Stimulated activated CD4-positive, alpha-beta T cell treated with anti-CD3 and anti-CD28 coated beads, Interleukin-1b, Interleukin-23, amount 100 ng/mL, for 4 hours (primary cell): ENCODE measurements at places on chromosomes 4 and X.

- DNase-seq: no peak
Measured at GRCh38 chr4:8728536-8729407, 136.2 kb downstream of the CPZ start.

DNA sequence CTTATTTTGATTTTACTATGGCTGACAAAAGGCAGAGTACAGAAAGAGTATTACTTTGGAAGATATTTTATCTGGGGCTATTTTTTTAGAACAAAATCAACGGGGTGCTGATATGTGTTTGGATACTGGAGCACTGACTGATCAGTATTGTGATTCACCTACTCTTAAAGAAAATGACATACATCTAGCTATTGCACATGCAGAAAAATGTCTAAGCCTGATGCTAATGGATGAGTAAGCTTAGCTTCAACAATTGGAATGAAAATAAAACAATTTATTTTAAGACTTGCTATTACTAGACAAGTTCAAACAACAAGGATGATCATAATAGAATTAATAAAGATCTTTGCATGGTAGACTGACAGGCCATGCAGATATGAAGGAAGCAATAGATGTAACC is 262.0 kb downstream of the PPP1R2C start:
- no peak for DNase-seq

DNA sequence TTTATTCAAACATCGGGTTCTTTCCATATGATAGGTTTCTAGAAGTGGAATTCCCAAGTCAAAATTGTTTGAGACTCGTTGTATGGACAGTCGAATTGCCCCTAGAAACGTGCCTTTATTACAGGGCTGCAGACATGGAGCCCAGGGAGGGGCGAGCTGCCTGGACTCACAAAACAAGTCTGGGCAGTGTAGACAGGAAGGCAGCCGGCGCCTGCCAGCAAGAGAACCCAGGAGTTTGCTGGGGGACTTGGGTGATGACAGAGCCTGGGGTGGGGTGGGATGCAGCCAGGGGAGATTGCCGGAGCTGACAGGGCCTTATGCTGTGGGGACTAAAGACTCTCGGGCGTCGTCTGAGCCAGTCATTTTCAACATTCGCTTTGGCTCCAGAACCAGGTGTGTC is 107.4 kb upstream of the MSX1 start:
- DNase-seq: no peak

DNA sequence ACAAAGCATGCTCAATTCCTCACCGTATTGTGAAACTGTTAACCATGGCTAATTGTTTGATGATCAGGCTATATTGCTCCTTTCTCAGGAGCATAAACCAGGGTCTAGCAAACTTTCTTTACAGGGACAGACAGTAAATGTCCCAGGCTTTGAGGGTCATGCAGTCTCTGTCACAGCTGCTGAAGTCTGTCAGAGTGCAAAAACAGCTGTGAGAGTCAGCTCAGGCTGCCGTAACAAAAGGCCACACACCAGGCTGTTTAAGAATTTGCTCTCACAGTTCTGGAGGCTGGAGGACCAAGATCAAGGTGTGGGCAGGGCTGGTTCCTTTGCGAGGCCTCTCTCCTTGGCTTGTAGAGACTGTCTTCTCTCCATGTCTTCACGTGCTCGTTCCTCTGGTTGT is 75.6 kb downstream of the GPR143 start:
- DNase-seq: no peak

GRCh38 chr4:4871573-4872313 is 12.3 kb downstream of the MSX1 start:
- no peak for DNase-seq

- peak; percentile 48 for DNase-seq
Measured at GRCh38 chr4:154626793-154627484, 14.5 kb upstream of the FGG start.

DNA sequence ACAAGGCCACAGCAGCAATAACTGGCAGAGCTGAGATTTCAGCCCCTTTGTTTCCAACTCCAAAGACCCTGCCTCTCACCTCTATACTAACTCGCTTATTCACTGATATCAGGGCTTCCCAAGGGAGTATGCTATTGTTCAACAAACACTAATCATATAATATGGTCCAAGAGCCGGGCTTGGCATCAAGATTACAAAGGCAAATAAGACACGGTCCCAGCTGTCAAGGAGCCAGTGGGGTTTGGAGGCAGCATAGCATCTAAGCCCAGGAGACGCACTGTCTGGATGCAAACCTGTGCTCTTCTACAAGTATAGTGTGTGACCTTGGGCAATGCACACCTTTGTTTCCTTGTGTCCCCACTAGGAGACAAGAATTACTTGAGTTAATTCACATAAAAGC is 28.7 kb downstream of the PAPSS1 start:
- no peak for DNase-seq

DNA sequence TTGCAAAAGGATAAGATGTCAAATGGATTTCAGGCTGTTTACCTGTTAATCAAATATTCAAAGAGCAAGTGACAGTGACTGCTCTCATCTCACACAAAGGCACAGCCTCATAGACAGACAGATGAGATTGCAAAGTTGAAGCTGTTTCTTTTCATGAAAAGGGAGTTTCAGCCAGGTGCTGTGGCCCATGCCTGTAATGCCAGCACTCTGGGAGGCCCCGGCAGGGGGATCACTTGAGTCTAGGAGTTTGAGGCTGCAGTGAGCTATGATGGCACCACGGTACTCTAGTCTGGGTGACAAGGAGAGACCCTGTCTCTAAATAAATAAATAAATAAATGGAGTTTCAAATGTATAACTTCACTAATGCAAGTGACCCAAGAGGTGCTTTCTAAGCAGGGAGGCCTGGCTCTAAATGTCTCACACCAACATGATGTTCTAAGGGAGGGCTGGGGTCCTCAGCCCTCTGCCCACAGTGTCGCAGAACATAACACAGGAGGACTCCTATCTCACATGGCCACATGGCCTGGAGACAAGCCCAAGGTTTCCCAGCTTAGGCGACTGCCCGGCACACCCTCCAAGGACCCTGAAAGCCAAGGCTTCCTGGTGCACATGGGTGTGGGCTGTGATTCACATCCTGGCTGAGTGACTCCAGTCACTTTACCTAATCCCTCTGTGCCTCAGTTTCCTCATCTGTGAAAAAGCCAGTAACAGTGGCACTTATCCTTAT is 26.8 kb downstream of the PPP2R2C start:
- DNase-seq: no peak

GRCh38 chr4:78599147-78599546 is 47.6 kb downstream of the ANXA3 start:
- no peak for DNase-seq

- DNase-seq: no peak
Measured at GRCh38 chr4:22196551-22196950, 248.0 kb upstream of the KCNIP4 start.

- no peak for DNase-seq
Measured at GRCh38 chr4:173461170-173461569, 62.3 kb upstream of the SCRG1 start.

- DNase-seq: no peak
Measured at GRCh38 chrX:46849933-46850332, 13.1 kb downstream of the RP2 start.

DNA sequence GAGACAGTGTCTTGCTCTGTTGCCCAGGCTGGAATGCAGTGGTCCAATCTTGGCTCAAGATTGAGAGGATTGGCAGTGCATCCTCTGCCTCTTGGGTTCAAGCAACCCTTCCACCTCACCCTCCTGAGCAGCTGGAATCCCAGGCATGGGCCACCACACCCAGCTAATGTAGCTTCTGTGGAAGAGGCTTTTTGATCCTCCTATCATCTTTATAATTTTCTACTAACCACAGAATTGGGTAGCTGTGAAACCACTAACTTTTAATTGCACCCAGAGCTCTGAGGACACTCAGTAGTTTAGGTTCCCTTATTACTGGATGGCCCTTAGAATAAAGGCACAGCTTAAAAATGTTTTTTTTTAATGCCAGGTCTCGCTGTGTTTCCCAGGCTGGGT is 8.9 kb upstream of the AGA start:
- no peak for DNase-seq

DNA sequence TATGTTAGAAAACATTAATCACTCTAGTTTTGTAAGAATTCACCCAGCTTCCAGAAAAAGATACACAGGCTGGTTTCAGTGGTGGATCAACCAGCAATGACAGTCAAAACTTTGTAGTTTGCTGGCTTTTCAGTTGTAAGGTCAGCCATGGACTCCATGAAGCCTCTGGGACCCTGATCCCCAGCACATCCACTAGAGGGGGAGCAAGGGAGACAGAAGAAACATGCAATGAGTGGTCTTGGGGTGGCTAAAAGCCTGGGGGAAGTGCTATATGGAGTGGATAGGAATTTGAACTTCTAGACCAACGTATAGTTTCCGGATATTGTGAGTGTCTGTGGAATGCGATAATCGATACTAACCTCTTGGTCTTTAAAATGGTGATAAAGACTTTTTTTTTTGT is 72.7 kb downstream of the AFF2 start:
- no peak for DNase-seq

- DNase-seq: no peak
Measured at GRCh38 chrX:48522291-48522690, 683 bp downstream of the EBP start.

DNA sequence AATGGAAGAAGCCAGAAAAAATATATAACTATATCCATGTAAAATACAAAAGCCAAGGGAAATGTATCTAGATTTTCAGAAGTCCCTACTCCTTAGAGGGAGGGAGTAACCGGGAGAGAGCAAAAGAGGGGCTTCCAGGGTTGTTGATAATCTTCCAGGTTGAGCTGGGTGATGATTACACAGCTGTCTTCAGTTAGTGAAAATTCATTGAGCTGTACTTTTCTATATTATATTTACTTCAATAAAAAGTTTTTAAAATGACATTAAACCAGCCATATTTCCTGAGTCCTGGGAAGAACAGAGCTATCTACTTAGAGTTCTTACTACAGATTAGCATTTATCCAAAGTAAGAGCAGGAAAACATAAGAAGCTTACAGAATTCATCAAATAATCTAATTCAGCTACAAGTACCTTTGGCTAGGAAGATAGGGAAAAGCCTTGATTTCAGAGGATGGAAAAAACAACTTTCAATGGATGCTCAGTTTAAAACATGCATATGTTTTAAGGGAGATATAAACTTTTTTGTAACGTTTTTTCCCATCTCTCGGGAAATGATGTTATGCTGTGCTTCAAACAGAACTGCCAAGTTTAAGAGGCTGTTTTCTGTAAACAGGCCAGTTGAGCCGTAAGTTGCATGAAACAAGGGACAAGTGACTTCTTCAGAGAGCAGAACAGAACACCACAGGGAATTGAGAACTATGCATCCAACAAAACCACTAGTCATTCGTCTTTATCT is 204.6 kb downstream of the SCFD2 start:
- no peak for DNase-seq

- DNase-seq: no peak
Measured at GRCh38 chr4:166527500-166527899, 654.5 kb downstream of the TLL1 start.

GRCh38 chr4:143351774-143352451 is 15.2 kb downstream of the GAB1 start:
- DNase-seq: no peak

GRCh38 chr4:89545315-89545714 is 237.7 kb upstream of the GPRIN3 start:
- DNase-seq: no peak

- no peak for DNase-seq
Measured at GRCh38 chr4:134567461-134567860, 365.9 kb upstream of the PABPC4L start.

DNA sequence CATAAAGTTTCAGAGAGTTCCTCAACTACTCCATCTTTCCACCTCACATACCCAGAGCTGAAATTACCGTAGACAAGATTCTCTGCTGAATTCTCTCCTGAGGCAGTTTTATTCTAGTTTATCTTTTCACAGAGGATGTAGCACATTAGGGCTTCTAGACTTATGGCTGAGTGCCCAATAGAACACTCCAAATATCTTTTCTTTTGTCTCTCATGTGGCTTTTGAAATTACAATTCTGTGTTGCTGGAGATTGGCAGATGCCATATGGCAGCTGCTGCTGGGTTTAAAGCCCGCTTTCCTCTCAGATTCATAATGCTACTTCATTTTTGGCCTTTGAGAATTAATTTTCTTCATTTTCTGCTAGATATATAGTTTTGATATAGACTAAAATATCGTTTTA is 107.6 kb upstream of the BANK1 start:
- DNase-seq: no peak

- no peak for DNase-seq
Measured at GRCh38 chr4:36385951-36386571, 104.6 kb downstream of the DTHD1 start.

- DNase-seq: no peak
Measured at GRCh38 chr4:139962130-139962684, 191.8 kb downstream of the MAML3 start.

DNA sequence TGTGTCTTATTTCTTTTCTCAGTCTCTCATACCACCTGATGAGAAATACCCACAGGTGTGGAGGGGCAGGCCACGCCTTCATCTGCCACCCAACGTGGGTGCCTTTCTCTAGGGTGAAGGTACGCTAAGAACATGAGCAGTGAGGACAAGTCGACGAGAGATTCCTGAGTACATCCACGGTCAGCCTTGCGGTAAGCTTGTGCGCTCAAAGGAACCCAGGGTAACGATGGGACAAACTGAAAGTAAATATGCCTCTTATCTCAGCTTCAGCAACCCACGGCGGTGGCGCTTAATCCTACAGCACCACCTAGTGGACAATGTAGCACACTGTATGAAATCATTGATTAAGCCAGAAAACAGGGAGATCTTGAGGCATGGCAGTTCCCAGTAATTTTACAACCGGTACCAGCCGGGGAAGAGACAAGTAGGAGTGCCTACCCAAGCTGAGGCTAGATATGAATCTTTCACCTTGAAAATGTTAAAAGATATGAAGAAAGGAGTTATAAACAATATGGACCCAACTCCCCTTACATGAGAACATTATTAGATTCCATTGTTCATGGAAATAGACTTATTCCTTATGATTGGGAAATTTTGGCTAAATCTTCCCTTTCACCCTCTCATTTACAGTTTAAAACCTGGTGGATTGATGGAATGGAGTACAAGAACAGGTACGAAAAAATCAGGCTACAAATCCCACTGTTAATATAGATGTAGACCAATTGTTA is 63.0 kb downstream of the ZNF732 start:
- peak; percentile 24 for DNase-seq

- no peak for DNase-seq
Measured at GRCh38 chr4:184784628-184785257, 41.0 kb downstream of the ACSL1 start.

DNA sequence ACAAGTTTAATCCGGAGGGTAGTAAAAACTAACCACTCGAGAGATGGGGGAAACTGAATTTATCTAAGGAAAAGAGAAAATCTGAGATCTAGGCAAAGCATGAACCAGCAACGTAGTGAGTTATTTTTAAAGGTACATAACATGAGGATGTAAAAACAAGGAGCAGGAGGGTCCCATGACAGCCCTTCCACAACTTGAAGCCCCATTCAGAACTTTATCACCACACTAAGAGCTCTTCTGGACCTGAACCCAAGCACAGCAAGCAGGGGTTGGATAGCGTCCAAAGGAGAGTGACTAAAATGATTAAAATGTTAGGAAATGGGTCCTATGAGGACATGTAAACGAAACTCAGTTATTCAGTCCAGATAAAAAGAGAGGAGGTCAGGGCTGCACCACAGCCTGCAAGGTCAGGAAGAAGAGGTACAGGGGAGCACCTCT is 16.2 kb downstream of the SH3RF1 start:
- DNase-seq: no peak
